ENCODE measurements at places on chromosomes 16 and 17. TPM values are rescaled to one million over a fixed set of nuclear protein-coding genes. Genes with fewer than 3 reads are reported as not detected.

- H3K27ac ChIP-seq, result no peak overlapping the region
- peak; percentile 19 for DNase-seq
- H3K27me3 ChIP-seq, result peaks cover 8% of the 10 kb centered on the region
- peaks cover under 1% of the 10 kb centered on the region for H3K36me3 ChIP-seq
- peaks cover 39% of the 10 kb centered on the region for H3K4me1 ChIP-seq
Measured at GRCh38 chr16:89037261-89038152, 56.1 kb upstream of the ACSF3 start.

The SLC22A31 gene
- 1.3 TPM for total RNA-seq

GRCh38 chr16:47127541-47127940 lies 16.2 kb downstream of the NETO2 start:
- no peak overlapping the region for H3K27ac ChIP-seq
- peaks cover 7% of the 10 kb centered on the region for H3K4me1 ChIP-seq
- H3K27me3 ChIP-seq, result no peaks in the 10 kb centered on the region
- H3K36me3 ChIP-seq, result no peaks in the 10 kb centered on the region
- no peak overlapping the region for H3K4me3 ChIP-seq
- no peak for DNase-seq

The SLC47A1 gene
- total RNA-seq, result 0.65 TPM

The C16orf92 gene
- total RNA-seq, result not detected

DNA sequence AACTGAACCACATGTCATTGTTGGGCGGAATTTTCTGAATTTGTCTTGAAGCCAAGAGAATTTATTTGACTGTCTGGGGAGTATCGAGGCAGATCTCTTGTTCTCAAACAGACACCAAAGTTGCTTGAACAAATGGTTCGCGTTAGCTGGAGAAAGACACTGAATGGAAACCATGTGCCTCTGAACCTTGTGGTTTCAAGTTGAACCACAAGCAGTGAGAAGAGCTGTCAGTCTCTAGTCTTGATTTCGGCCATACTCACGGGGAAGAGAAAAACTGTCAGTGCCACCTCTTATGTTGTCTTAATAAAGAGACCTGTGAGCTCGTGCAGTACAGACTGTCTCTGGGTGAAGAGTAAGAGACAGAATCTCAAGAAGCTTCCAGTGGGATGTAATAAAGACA lies 886.5 kb upstream of the SOX9 start:
- H3K4me1 ChIP-seq, result no peaks in the 10 kb centered on the region
- H3K27me3 ChIP-seq, result no peaks in the 10 kb centered on the region
- no peak overlapping the region for H3K4me3 ChIP-seq
- no peak for DNase-seq

The TM4SF5 gene
- total RNA-seq, result not detected

GRCh38 chr16:79008036-79008868 lies 592.3 kb downstream of the MAF start:
- peak overlapping the region; percentile 64 for H3K27ac ChIP-seq
- peaks cover 4% of the 10 kb centered on the region for H3K36me3 ChIP-seq
- peak; percentile 37 for DNase-seq
- no peaks in the 10 kb centered on the region for H3K27me3 ChIP-seq
- H3K4me1 ChIP-seq, result peaks cover 35% of the 10 kb centered on the region

DNA sequence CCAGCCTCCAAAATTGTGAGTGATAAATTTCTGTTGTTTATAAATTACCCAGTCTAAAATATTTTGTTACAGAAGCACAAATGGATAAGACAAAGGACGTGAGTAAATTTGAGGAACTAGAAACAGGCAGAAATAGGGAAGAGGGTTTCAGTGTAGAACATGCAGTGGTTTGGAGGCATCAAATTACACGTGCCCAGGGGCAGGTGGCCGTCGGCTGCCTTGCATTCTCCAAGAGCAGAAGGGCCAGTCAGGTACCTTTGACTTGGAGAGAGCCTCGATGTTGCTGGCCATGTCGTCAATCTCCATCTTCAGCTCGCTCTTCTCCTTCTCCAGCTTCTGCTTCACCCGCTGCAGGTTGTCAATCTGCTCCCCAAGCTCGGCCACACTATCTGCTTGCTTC lies 54.3 kb downstream of the MYH13 start:
- peaks cover 20% of the 10 kb centered on the region for H3K4me1 ChIP-seq

- no peak for DNase-seq
- no peak overlapping the region for H3K27ac ChIP-seq
- no peak overlapping the region for H3K4me3 ChIP-seq
- no peaks in the 10 kb centered on the region for H3K27me3 ChIP-seq
Measured at GRCh38 chr16:89697616-89698331, 3.7 kb downstream of the SPATA2L start.

- H3K27me3 ChIP-seq, result no peaks in the 10 kb centered on the region
- H3K4me1 ChIP-seq, result peaks cover 6% of the 10 kb centered on the region
- no peaks in the 10 kb centered on the region for H3K36me3 ChIP-seq
- peak; percentile 85 for DNase-seq
Measured at GRCh38 chr17:34998205-34998604, 17.9 kb downstream of the LIG3 start.

- H3K4me3 ChIP-seq, result no peak overlapping the region
- peaks cover 20% of the 10 kb centered on the region for H3K36me3 ChIP-seq
- no peaks in the 10 kb centered on the region for H3K27me3 ChIP-seq
- DNase-seq, result no peak
- peak overlapping the region; percentile 89 for H3K27ac ChIP-seq
Measured at GRCh38 chr16:11215935-11216556, 40.0 kb downstream of the SOCS1 start.

DNA sequence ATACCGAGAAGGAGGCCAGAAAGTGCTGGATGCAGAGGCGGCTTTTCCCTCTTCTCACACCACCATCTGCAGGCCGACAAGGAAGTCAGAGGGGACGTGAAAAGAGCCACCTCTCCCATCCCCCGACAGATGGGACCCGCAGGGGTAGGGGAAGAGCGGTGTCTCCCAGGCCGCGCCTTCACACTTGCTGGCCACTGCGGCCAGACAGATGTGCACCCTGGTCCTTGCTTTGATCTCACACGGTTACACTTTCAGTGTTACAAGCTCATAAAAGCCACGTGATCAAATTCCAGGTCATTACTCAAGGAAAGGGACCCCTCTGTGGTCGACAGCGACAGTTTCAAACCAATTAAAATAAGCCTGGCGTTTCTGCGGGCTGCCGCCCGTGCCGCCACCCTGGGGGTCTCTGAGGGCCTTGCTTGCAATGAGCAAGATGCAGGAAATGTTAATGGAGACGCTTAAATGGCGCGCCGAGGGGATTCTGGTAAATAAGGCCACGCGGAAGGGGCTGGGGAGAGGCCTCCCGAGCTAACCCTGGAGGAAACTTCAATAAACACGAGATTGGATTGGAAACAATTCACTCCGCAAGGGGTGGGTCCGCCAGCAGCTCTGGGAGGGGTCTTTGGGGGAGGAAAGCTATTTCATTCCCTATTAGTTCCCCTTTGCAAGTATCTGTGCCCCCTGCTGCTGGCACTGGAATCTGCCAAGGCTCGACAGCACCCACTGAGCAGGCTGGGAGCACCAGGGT lies 240.9 kb downstream of the ENGASE start:
- no peaks in the 10 kb centered on the region for H3K4me1 ChIP-seq
- no peak overlapping the region for H3K27ac ChIP-seq
- H3K4me3 ChIP-seq, result no peak overlapping the region
- no peaks in the 10 kb centered on the region for H3K36me3 ChIP-seq

The ALDH3A1 gene
- total RNA-seq, result not detected

GRCh38 chr16:55539488-55539887 lies 27.0 kb upstream of the CAPNS2 start:
- no peak for DNase-seq
- H3K36me3 ChIP-seq, result no peaks in the 10 kb centered on the region
- H3K4me1 ChIP-seq, result no peaks in the 10 kb centered on the region
- no peaks in the 10 kb centered on the region for H3K27me3 ChIP-seq
- H3K27ac ChIP-seq, result no peak overlapping the region

GRCh38 chr16:1204933-1205332 lies 20.1 kb downstream of the TPSG1 start:
- DNase-seq, result no peak
- H3K4me3 ChIP-seq, result no peak overlapping the region
- no peaks in the 10 kb centered on the region for H3K36me3 ChIP-seq
- H3K27me3 ChIP-seq, result no peaks in the 10 kb centered on the region
- peaks cover 5% of the 10 kb centered on the region for H3K4me1 ChIP-seq
- H3K27ac ChIP-seq, result no peak overlapping the region

The GGNBP2 gene
- total RNA-seq, result 156 TPM

- peaks cover 20% of the 10 kb centered on the region for H3K4me1 ChIP-seq
- peak; percentile 84 for DNase-seq
- H3K36me3 ChIP-seq, result no peaks in the 10 kb centered on the region
- no peak overlapping the region for H3K27ac ChIP-seq
Measured at GRCh38 chr16:29877266-29877961, 14.4 kb upstream of the CDIPT start.

DNA sequence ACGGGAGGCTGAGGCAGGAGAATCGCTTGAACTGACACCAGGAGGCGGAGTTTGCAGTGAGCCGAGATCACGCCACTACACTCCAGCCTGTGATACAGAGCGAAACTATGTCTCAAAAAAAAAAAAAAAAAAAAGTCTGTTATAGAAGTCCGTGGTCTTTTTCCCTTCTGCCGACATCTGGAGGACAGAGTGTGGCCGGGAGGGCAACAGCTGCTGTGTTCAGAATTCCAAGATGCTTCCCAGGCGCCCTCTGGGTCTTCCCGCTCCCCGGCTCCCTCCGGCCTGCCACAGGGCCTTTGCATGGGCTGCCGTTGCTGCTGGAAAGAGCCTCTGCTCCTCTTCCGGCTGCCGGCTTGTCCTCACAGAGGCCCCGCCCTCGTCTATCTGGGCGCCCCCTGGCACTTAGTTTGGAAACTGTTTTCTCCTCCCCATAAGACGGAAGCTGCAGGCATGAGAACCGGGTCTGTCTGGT lies 2.4 kb upstream of the CACNA1H start:
- H3K27ac ChIP-seq, result no peak overlapping the region
- no peak overlapping the region for H3K4me3 ChIP-seq
- peaks cover 4% of the 10 kb centered on the region for H3K27me3 ChIP-seq
- peak; percentile 33 for DNase-seq

DNA sequence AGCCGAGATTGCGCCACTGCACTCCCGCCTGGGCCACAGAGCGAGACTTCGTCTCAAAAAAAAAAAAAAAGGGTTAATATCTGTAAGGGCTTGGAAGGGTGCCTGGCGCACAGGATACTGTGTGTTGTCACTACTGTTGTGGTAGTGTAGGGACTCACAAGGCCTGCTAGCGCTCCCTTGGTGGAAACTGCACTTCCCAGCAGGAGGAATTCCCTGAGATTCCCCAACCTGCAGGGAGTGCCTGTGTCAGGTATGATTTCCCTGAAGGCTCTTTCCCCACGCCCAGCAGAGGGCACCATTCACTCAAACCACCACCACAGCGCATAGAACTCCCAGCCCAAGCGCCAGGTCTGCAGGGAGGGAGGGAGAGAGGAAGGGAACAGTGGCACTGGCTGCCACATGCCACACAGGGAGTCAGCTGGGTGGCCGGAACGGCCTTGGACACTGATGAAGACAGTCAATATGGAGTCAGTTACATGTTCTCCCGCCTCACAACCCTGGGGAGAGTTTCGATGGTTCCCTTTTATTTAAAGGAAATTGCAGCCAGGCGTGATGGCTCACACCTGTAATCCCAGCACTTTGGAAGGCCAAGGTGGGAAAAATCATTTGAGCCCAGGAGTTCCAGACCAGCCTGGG lies 32.7 kb upstream of the CDH1 start:
- H3K4me3 ChIP-seq, result peak overlapping the region; percentile 29
- no peaks in the 10 kb centered on the region for H3K27me3 ChIP-seq
- DNase-seq, result peak; percentile 74
- H3K36me3 ChIP-seq, result no peaks in the 10 kb centered on the region

- H3K4me1 ChIP-seq, result no peaks in the 10 kb centered on the region
- H3K27me3 ChIP-seq, result peaks cover 8% of the 10 kb centered on the region
- no peaks in the 10 kb centered on the region for H3K36me3 ChIP-seq
- H3K27ac ChIP-seq, result no peak overlapping the region
Measured at GRCh38 chr16:81286190-81286589, 28.6 kb upstream of the GAN start.

DNA sequence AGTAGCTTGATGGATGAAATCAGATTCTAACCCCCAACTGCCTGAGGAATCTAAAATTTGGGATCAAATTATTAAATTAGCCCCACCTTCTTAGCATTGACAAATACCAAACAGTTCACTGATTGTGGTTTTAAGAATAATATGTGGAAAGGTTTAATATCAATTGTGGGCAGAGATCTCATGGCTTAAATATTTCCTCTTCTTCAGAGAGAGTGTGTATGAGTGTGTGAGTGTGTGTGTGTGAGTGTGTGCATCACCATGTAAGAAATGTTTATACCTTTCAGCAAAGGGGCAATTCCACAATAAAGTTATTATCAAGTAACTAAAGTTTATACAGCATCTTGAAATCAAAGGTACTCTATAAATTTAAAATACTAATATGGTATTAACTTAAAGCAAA lies 3.2 kb downstream of the SMURF2 start:
- H3K4me1 ChIP-seq, result peaks cover 47% of the 10 kb centered on the region
- no peak for DNase-seq
- no peak overlapping the region for H3K4me3 ChIP-seq
- no peaks in the 10 kb centered on the region for H3K27me3 ChIP-seq

The ABCA3 gene
- total RNA-seq, result 13.7 TPM

The ALDOC gene
- total RNA-seq, result 40.0 TPM

- H3K27ac ChIP-seq, result no peak overlapping the region
- peaks cover 25% of the 10 kb centered on the region for H3K27me3 ChIP-seq
- H3K4me3 ChIP-seq, result no peak overlapping the region
- no peak for DNase-seq
- H3K4me1 ChIP-seq, result no peaks in the 10 kb centered on the region
Measured at GRCh38 chr17:7769854-7770253, 52.3 kb downstream of the DNAH2 start.

The CACNG5 gene
- not detected for total RNA-seq

GRCh38 chr16:23502466-23502865 lies 7.8 kb downstream of the GGA2 start:
- H3K27me3 ChIP-seq, result no peaks in the 10 kb centered on the region
- peaks cover 47% of the 10 kb centered on the region for H3K4me1 ChIP-seq
- no peak for DNase-seq
- peaks cover 4% of the 10 kb centered on the region for H3K36me3 ChIP-seq
- H3K4me3 ChIP-seq, result no peak overlapping the region

The CTRB1 gene
- not detected for total RNA-seq

- DNase-seq, result no peak
- no peaks in the 10 kb centered on the region for H3K27me3 ChIP-seq
- H3K36me3 ChIP-seq, result no peaks in the 10 kb centered on the region
- no peaks in the 10 kb centered on the region for H3K4me1 ChIP-seq
Measured at GRCh38 chr17:7419819-7420610, at the start of gene SPEM1. Gene SPEM1 (plus strand): TSS chr17:7420324. CDS start chr17:7420385, 61 bp downstream.

The SMPD3 gene
- total RNA-seq, result 0.19 TPM

GRCh38 chr16:55512941-55513340 lies 4.1 kb downstream of the LPCAT2 start:
- H3K36me3 ChIP-seq, result peaks cover 4% of the 10 kb centered on the region
- H3K4me1 ChIP-seq, result peaks cover 9% of the 10 kb centered on the region
- peaks cover 41% of the 10 kb centered on the region for H3K27me3 ChIP-seq
- no peak overlapping the region for H3K4me3 ChIP-seq

DNA sequence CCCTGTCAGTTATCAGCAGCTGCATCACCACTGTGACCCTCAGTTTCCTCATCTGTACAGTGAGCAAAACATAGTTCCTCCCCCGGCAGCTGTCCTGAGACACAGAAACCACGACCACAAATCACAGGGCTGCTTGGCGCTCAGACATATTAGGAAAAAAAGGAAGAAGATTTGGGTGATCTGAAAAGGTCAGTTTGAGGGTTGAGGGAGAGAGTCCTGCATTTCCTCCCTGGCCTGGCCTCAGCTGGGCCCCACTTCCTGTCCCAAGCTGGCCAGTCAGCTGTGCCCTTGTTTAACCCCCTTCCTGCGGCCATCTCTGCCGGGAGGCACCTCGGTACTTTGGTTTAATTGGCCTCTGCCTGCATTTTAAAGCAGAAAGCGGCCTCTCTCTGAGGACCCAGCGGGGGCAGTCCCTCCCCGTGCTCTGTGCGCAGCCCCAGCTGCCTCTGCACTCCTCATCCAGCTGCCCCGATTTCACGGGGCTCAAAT lies 24.0 kb upstream of the CIBAR2 start:
- H3K4me1 ChIP-seq, result peaks cover 8% of the 10 kb centered on the region
- H3K4me3 ChIP-seq, result no peak overlapping the region
- no peak overlapping the region for H3K27ac ChIP-seq
